ENCODE measurements at places on chromosomes 4 and X.
A peak's percentile ranks its signal among the peaks of the same experiment; 100 is the strongest.

GRCh38 chr4:147791865-147792264 lies 60.0 kb downstream of the ARHGAP10 start:
- no peak for DNase-seq

DNA sequence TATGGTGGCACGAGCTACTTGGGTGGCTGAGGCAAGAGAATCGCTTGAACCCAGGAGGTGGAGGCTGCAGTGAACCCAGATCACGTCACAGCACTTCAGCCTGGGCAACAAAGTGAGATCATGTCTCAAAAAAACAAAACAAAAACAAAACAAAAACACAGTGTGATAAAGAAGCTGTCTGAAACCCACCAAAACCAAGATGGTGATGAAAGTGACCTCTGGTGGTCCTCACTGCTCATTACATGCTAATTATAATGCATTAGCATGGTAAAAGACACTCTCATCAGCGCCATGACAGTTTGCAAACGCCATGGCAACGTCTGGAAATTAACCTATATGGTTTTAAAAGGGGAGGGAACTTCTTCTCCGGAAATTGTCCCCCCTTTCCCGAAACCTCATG lies 29.4 kb upstream of the OPHN1 start:
- DNase-seq, result no peak

GRCh38 chr4:127362686-127363085 lies 270.1 kb upstream of the INTU start:
- no peak for DNase-seq

GRCh38 chr4:121765971-121766538 lies 1.1 kb upstream of the SMIM43 start:
- DNase-seq, result no peak

- DNase-seq, result peak; percentile 54
Measured at GRCh38 chrX:69152417-69152841, 12.8 kb downstream of the PJA1 start.

DNA sequence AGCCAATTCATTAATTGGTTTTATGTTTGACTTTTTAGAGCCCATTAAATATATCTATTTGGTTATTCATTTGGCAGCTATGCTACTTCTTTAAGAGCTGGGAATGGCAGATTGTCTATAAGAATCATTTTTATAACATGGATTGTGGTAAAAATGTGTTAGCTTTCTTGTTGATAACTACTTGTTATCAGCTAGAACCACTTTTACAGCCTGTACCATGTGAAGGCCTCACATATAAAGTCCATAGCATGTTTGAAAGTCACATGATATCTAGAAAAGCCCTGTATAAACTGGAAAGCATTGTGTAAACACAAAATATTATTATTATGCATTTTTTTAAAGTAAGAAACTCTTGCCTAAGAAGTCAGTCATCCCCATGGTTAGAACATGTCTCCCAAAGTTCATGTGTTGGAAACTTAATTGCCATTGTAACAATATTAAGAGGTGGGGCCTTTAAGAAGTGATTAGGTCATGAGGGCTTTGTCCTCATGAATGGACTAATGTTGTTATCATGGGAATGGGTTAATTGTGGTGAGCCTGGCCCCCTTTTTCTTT lies 110.9 kb upstream of the BMP2K start:
- DNase-seq, result no peak

DNA sequence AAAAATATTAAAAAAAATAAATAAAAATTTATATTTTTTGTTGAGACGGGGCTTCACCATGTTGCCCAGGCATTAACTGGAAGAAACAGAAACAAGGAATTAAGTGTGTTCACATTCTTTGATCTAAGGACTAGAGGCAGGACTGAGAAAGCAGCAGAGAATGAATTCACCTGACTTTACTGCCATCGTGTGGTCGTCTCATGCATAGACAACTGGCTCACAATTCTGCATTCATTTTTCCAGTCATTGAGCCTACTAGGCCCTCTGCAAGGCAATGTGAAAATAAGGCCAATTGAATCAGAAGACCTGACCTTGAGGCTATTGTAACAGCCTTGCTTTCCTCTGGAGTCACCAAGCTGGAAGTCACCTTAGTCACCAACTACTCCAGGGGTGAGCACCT lies 37.4 kb downstream of the LHFPL1 start:
- DNase-seq, result peak; percentile 9

DNA sequence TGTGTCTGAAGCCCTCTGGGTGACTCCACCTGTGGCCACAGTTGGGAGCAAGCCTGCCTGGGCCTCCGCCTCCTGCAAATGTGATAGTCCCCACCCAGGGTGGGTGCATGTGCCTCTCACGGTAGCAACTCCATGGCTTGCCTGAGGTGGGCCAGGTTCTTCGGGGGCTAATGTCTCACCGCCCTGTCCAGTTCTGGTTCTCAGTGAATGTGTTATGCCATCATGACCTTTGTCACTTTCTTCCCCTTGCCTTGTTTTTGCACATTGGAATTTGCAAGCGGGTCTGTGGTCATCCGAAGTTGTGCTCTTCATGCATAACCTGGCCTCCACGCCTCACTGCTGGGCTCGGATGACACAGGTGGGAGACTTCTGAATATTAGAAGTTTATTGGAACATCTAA lies 39.7 kb downstream of the SHROOM2 start:
- no peak for DNase-seq

DNA sequence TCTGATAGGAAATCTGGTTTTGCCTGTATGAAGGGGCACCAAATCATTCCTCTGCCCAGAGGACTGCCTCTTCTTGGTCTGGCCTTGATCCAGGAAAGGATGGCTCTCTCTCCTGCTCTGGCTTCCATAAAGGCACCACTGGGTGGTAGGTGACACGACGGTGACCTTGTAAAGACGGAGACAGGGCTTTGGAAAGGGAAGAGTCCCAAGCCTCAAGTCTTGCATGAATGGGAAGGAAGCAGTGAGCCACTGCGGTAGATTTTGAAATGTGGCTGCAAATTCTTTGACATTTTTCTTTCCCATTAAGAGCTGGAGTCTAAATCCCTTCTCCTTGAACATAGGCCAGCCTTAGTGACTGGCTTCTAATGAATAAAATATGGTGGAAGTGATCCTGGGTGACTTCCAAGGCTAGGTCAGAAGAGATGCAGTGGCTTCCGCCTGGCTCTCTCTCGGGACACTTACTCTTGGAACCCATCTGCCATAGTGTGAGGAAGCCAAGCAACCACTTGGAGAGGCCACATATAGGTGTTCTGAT lies 347.4 kb downstream of the BCOR start:
- DNase-seq, result no peak

GRCh38 chr4:1809754-1810502 lies 16.8 kb downstream of the FGFR3 start:
- DNase-seq, result peak; percentile 91

GRCh38 chrX:105694839-105695238 lies 127.5 kb upstream of the NRK start:
- no peak for DNase-seq

DNA sequence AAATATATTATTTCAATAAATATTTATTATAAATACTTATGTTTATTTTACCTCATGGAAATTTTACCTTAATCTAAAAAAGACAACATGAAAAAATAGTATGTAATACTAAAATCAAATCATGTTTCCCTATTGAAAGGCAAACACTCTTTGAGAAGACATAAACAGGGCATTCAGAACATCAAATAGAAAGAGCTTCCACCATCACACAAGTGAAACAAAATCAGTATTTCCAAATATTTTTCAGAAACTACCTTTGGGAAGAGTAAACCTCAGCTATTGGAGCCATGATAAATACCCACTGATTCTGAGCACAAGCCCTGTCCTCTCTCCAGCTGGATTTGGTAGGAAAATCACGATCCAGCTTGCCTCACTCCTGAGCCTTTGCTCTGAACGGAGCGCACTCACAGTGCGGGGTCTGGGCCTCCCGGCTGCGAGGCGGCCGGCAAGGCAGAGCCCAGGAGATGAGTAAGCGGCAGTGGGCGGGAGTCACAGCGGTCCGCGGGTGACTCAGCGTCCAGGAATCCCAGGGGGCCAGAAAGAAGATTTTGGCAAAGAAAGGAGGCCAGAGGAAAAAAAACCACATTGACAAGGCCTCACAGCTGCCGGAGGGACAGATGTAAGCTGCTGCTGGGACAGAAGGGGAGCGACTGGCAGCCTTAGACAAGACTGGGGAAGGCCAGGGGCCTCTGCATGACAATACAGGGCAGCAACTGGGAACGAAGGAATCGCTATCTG lies 14.7 kb upstream of the ANXA5 start:
- DNase-seq, result peak; percentile 69

DNA sequence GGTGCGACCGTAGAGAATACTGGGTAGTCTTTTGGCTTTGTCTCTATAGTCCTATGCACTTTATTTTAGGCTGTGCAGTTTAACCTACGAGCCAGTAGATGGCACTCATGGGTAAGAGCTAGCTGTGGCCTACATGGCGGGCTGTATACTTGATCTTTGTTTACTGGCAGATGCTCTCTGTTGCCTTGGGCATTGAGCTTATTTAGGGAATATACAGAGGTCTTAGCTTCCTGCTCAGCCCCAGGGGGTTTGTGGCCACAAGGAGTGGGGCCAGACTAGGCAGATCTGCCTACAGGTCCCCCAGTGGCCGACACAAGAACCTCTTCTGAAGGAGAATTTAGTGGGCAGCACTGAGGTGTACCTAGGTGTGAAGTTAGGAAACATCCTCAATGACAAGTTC lies 227.6 kb upstream of the HDX start:
- no peak for DNase-seq

- no peak for DNase-seq
Measured at GRCh38 chr4:182825786-182826185, 91.4 kb downstream of the DCTD start.

DNA sequence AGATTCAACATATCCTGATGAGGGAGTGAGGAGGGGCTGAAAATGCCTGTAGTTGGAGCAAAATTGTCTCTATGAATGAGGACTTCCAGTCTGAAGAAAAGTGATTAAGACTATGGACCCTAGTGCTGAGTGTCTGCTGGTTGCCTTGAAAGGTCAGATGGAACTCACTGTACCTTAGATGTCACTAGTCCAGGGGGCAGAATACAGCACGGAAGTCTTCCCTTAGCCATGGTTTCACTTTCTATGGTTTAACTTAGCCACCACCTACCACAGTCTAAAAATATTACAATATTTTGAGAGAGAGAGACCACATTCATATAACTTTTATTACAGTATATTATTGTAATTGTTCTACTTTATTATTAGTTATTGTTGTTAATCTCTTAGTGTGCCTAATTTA lies 223.1 kb downstream of the FMR1NB start:
- DNase-seq, result no peak

DNA sequence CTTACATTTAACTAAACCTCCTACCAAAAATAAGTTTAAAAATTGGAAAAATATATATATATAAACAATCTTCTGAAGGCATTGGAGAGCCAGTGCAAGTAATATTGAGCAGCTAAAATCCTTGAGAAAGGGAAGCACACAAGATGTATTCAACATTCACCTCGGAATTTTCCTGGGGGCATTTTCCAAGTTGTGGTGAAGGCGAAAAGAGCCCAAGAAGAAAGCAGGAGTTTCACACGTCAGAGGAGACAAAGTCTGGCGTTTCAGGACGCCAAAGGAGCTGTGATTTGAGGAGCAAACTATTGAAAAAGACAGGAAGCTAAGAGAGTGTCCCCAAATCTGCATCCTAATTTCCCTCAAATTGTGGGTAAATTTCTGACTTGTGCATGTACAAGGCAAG lies 9.1 kb upstream of the GASK1B start:
- DNase-seq, result no peak

DNA sequence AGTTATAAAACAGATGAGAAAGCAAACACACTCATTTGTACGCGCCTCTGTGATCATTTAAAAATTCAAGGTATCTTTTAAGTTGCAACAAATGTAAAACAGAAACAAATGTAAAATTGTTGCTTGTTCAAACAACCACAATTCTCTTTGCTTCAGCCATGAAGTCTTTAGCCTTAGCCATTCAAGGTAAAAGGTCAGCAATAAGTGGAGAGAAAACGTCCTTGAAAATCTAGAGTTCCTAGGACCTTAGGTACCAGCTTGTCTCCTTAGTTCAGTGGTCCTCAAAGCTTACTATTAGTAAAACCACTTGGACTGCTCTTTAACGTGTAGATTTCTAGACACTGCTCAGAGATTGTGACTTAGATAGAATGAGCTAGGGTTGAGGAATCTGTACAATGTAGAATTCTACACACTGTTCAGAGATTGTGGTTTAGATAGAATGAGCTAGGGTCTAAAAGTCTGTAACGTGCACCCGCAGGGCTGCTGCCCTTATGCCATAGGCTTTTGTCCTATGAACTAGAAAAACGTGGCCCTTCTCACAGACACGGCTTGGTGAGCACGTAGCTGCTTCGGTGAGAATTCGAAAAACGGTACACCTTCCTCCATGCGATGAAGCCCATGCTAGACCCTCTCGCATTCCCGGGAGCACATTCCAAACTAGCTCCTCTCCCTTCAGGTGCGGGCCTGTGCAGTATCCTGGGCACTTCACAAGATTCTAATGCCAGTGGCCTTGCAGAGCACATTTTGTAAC lies 1.7 kb downstream of the PLAC8 start:
- DNase-seq, result no peak

DNA sequence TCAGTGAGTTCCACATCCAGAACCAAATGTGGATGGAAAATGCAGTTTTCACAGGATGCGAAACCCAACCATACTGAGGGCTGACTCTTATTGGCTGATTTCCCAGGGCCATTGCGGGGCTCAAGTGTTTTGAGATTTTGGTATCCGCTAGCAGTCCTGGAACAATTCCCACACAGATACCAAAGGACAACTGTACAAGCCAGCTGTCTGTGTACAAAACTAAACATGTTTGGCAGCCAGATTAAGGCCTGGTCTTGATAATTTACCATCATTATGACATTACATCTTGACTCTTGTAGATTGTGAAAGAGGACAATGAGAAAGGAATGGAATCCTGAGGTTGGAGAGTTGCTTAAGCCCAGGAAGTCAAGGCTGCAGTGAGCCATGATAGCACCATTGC lies 121.9 kb downstream of the DKK2 start:
- no peak for DNase-seq

DNA sequence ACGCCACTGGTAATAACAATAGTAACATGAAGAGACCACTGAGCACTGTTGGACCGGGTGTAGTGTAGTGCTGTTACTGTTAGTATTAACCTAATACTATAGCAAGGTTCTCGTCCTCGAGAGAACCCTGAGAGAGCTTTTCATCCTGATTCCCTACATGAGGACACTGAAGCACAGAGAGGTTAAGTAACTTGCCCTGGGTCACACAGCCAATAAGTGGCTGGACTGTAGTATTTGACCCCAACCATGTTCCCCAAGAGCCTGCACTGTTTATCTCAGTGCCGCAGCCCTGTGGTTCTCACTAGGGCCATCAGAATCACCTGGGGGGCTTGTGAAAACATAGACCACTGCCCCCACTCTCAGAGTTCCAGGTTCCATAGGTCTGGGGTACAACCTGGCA lies 10.4 kb downstream of the SCML1 start:
- DNase-seq, result no peak

Data from posterior cingulate gyrus (tissue), 11 donors.